Left lung (tissue), 14 donors: ENCODE measurements at places on chromosomes 5 and 9. TPM values are rescaled to one million over a fixed set of nuclear protein-coding genes. Genes with fewer than 3 reads are reported as not detected.

GRCh38 chr9:96293498-96294158, 8.3 kb downstream of the HSD17B3 start:
- DNase-seq, result no peak
- no peaks in the 10 kb centered on the region for H3K4me1 ChIP-seq

DNA sequence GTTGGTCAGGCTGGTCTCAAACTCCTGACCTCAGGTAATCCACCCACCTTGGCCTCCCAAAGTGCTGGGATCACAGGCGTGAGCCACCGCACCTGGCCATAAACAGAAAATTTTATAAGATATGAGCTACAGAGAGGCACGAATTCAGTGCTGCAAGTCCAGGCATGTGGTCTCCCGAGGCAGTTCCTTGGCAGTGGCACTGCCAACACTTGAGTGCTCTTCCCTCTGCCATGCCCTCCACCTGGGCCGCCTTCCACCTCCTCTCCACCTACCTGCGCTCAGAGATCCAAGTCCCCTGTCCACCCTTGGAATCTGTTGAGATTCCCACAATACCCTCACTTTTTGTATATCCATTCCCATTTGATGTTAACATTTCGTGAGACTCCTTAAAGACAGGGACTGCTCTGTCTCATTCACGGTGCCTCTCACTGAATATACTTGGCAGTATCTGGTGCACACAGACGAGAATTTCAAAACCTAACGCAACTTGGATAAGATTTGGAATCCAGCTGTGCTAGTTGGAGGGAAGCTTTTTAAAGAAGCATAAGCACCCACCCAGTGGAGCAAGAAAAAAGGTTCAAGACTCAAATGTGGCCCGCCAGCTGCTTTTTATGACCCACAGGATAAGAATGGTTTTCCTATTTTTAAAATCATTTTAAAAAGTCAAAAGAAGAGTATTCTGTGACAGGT, 68.3 kb downstream of the DCP2 start:
- H3K4me1 ChIP-seq, result no peaks in the 10 kb centered on the region
- H3K27ac ChIP-seq, result no peak overlapping the region
- H3K36me3 ChIP-seq, result peaks cover 5% of the 10 kb centered on the region

GRCh38 chr5:147517383-147517782, 7.5 kb upstream of the DPYSL3 start:
- no peaks in the 10 kb centered on the region for H3K36me3 ChIP-seq
- no peaks in the 10 kb centered on the region for H3K27me3 ChIP-seq
- no peak for DNase-seq
- no peaks in the 10 kb centered on the region for H3K4me1 ChIP-seq
- no peak overlapping the region for H3K27ac ChIP-seq

GRCh38 chr9:85994191-85994590, 53.2 kb downstream of the NAA35 start:
- no peak overlapping the region for H3K27ac ChIP-seq
- no peaks in the 10 kb centered on the region for H3K4me1 ChIP-seq
- H3K27me3 ChIP-seq, result no peaks in the 10 kb centered on the region
- DNase-seq, result no peak
- H3K4me3 ChIP-seq, result no peak overlapping the region

DNA sequence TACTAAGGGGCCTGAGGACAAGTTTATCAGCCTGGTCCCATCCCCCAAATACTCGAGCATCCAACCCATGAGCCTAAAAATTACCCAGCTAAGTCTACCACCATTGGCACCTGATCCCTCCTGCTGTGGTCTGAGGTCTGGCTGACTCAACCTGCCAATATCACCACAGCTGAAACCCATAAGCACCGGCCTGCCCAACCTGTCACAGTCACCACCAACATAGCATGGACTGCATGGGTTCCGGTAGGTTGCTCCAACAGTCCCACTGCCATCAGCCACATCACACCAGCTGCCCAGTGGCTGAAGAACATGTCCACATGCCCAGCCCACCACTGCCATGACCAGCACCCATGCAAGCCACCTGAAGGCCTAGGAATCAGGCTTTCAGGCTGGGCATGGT, 495.0 kb downstream of the PRELID2 start:
- H3K27ac ChIP-seq, result no peak overlapping the region
- H3K4me1 ChIP-seq, result no peaks in the 10 kb centered on the region
- H3K27me3 ChIP-seq, result no peaks in the 10 kb centered on the region
- H3K36me3 ChIP-seq, result no peaks in the 10 kb centered on the region
- no peak overlapping the region for H3K4me3 ChIP-seq
- no peak for DNase-seq

- no peak overlapping the region for H3K4me3 ChIP-seq
- DNase-seq, result no peak
- no peaks in the 10 kb centered on the region for H3K27me3 ChIP-seq
- no peaks in the 10 kb centered on the region for H3K4me1 ChIP-seq
- H3K27ac ChIP-seq, result no peak overlapping the region
These were observed 61.9 kb downstream of the MROH2B start for GRCh38 chr5:41009232-41009631.

- DNase-seq, result no peak
- no peaks in the 10 kb centered on the region for H3K27me3 ChIP-seq
- peak overlapping the region; percentile 39 for H3K27ac ChIP-seq
- no peaks in the 10 kb centered on the region for H3K36me3 ChIP-seq
- peaks cover 4% of the 10 kb centered on the region for H3K4me1 ChIP-seq
These were observed 101.9 kb upstream of the SLC44A1 start for GRCh38 chr9:105142406-105143135.

GRCh38 chr5:6644794-6645241, 11.6 kb downstream of the SRD5A1 start:
- H3K4me3 ChIP-seq, result no peak overlapping the region
- no peak for DNase-seq
- no peaks in the 10 kb centered on the region for H3K36me3 ChIP-seq

GRCh38 chr5:115229606-115230005, 33.1 kb downstream of the PGGT1B start:
- H3K27me3 ChIP-seq, result no peaks in the 10 kb centered on the region
- no peak overlapping the region for H3K27ac ChIP-seq
- H3K36me3 ChIP-seq, result peaks cover 48% of the 10 kb centered on the region
- no peak for DNase-seq
- H3K4me3 ChIP-seq, result no peak overlapping the region
- no peaks in the 10 kb centered on the region for H3K4me1 ChIP-seq

- H3K4me1 ChIP-seq, result no peaks in the 10 kb centered on the region
- DNase-seq, result no peak
- no peak overlapping the region for H3K4me3 ChIP-seq
- no peaks in the 10 kb centered on the region for H3K36me3 ChIP-seq
These were observed 103.6 kb downstream of the HSPA4 start for GRCh38 chr5:133155326-133155969.

DNA sequence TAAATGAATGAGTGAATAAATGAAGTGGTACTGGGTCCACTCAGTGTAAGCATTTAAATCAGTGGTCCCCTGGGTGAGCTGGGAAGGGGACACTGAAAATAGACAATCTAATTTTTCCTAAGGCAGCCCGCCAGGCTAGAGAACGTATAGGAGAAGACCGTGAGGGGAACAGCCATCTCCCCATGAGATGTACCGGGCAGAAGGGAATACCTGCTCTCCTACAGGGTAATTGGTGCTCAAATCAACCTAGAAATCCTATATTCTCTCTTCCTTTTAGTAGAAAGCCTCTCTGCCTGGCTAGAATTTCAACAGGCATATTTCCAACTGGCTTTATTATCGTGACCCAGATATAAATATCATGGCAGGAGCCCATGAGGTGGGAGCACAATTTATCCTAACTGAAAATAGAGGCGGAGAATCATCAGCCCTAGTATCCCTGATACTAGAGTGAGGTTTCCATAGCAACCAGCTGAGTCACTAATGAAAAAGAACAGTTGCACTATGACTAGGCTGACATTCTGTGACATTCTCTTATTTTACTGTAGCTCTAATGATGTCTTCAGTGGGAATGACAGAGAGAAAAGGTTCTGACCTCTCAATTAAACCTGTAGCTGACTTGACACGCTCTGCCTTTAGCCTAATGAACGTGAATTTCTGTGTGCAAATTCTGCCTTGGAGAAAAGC, 96.5 kb upstream of the CAST start:
- no peaks in the 10 kb centered on the region for H3K4me1 ChIP-seq
- H3K36me3 ChIP-seq, result no peaks in the 10 kb centered on the region
- H3K27ac ChIP-seq, result no peak overlapping the region
- no peak overlapping the region for H3K4me3 ChIP-seq
- H3K27me3 ChIP-seq, result no peaks in the 10 kb centered on the region
- no peak for DNase-seq

GRCh38 chr9:93166699-93167098, 17.2 kb upstream of the WNK2 start:
- H3K4me3 ChIP-seq, result no peak overlapping the region
- DNase-seq, result no peak
- H3K36me3 ChIP-seq, result no peaks in the 10 kb centered on the region
- H3K27ac ChIP-seq, result no peak overlapping the region
- H3K4me1 ChIP-seq, result no peaks in the 10 kb centered on the region
- H3K27me3 ChIP-seq, result no peaks in the 10 kb centered on the region

DNA sequence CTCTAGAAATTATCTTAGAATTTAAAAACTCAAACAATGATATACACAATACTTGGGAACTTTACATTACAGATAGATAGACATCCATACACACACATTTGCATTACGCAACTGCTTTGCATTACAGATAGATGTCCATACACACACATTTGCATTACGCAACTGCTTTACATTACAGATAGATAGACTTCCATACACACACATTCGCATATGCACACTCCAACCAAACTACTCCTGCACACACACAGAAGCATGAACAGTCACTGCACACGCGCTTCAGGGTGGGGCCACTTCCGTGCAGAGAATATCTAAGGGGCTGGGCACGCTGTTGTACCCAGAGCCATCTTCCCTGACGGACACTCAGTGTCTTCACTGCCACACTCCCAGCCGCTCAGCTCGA, 7.9 kb upstream of the ADAMTS16 start:
- H3K36me3 ChIP-seq, result no peaks in the 10 kb centered on the region
- no peak overlapping the region for H3K4me3 ChIP-seq
- no peak for DNase-seq
- no peaks in the 10 kb centered on the region for H3K27me3 ChIP-seq

DNA sequence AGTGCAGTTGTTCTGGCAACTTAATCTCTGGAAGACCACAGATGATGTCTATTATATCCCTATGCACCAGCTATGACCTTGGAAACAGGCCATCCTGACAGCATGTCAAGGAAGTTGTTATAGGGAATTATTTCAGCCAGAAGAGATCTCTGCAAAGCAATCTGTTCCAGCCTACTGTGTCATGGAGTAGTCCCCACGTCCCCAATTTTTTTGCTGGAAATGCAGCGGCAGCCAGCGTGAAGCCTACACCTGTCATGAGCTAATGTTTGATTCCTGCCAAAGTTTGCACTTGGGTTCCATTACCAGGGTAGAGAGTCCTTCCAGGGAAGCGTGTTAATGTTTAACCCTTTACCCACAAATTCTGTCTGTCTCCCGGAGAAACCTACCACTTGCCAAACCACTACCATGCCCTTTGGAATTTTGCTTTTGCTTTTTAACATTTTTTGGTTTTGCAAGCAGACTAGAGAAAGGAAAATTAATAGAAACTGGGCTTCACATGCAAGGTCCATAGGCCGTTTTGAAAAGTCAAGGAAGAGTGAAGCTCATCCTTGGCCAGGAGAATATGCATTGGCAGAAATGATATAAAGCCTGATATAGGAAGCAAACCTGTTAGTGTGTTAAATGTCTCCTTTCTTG, 174.9 kb upstream of the SPRY4 start:
- H3K27me3 ChIP-seq, result no peaks in the 10 kb centered on the region
- H3K4me1 ChIP-seq, result no peaks in the 10 kb centered on the region
- no peaks in the 10 kb centered on the region for H3K36me3 ChIP-seq
- H3K27ac ChIP-seq, result no peak overlapping the region

- H3K4me3 ChIP-seq, result no peak overlapping the region
- no peak for DNase-seq
- no peaks in the 10 kb centered on the region for H3K4me1 ChIP-seq
- H3K27me3 ChIP-seq, result no peaks in the 10 kb centered on the region
- no peaks in the 10 kb centered on the region for H3K36me3 ChIP-seq
These were observed 222.4 kb upstream of the IRX4 start for GRCh38 chr5:2105141-2105540.

DNA sequence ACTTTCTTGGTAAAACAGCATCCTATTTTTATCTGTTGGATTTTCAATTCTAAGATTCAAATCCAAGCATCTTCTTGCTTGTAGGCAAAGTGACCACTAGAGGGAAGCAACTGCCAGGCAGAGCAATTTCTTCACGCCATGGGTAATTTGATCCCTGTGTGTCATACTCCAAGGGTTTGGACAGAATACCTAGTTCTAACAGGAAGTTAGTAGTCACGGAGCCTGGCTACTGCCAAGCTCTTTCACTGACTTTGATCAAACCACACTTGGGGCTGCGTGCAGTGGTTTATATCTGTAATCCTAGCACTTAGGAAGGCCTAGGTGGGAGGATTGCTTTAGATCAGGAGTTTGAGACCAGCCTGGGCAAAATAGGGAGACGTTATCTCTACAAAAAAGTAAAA, 473.6 kb upstream of the TNC start:
- H3K27me3 ChIP-seq, result peaks cover 16% of the 10 kb centered on the region
- peak overlapping the region; percentile 65 for H3K27ac ChIP-seq
- H3K4me3 ChIP-seq, result no peak overlapping the region
- peak; percentile 62 for DNase-seq
- no peaks in the 10 kb centered on the region for H3K4me1 ChIP-seq
- H3K36me3 ChIP-seq, result no peaks in the 10 kb centered on the region

DNA sequence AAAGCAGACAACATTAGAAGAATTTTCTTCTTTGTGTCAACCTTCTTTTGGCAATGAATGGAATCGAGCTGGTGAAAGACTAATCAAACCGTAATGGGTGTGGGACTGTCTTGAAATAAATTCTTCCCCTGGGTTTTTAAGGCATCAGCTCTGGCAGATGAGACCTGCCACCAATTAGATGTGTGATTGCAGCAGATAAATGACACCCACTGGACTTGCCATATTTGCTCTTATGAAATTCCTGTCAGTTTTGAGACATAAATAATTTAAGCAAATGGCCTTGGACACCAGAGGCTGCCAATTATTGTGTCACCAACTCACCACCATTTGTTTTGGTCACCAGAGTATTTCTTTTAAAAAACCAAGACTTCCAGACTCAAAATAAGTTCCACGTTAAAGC, 135.9 kb upstream of the RGMB start:
- no peaks in the 10 kb centered on the region for H3K27me3 ChIP-seq
- DNase-seq, result no peak
- H3K27ac ChIP-seq, result no peak overlapping the region
- no peak overlapping the region for H3K4me3 ChIP-seq
- H3K4me1 ChIP-seq, result no peaks in the 10 kb centered on the region
- no peaks in the 10 kb centered on the region for H3K36me3 ChIP-seq

GABRG2 gene
- total RNA-seq, result 0.76 TPM

FAM200C gene
- 5.1 TPM for total RNA-seq

SIT1 gene
- total RNA-seq, result 0.99 TPM

IL33 gene
- 48.4 TPM for total RNA-seq

BSPRY gene
- 17.9 TPM for total RNA-seq

NRG2 gene
- total RNA-seq, result 0.85 TPM

IL31RA gene
- total RNA-seq, result 0.16 TPM

KCNV2 gene
- not detected for total RNA-seq

GZMA gene
- 4.0 TPM for total RNA-seq

GPRIN1 gene
- 2.1 TPM for total RNA-seq
